ENCODE measurements at places on chromosomes 12 and 14. TPM values are rescaled to one million over a fixed set of nuclear protein-coding genes. Genes with fewer than 3 reads are reported as not detected.

- DNase-seq = no peak
- H3K4me1 ChIP-seq = peaks cover 88% of the 10 kb centered on the region
Measured at GRCh38 chr12:57837864-57838562, 8.5 kb downstream of the CTDSP2 start.

- H3K4me1 ChIP-seq = peaks cover 22% of the 10 kb centered on the region
- no peak overlapping the region for H3K4me3 ChIP-seq
- no peaks in the 10 kb centered on the region for H3K27me3 ChIP-seq
- no peak overlapping the region for H3K27ac ChIP-seq
- DNase-seq = no peak
- H3K36me3 ChIP-seq = peaks cover 58% of the 10 kb centered on the region
Measured at GRCh38 chr14:39276579-39277114, 42.9 kb downstream of the MIA2 start.

DNA sequence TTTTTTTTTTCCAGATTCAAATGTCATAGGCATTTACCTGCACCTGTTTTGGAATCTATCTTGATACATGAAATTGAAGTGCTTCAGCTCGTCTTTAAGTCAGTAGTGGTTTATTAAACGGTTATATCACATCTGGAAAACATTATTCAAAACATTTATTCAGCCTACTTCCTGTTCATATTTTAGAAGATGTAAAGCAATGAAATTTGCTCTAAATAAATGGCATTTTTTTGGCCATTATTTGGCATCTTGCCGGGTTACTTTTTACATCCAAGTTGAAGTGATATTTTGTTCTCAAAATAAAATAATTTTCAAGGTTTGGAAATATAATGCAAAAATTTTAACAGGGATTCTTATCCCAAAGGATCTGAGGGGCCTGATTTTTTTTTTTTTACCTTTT, 103.1 kb downstream of the EML1 start:
- H3K36me3 ChIP-seq = no peaks in the 10 kb centered on the region
- H3K27ac ChIP-seq = no peak overlapping the region
- no peaks in the 10 kb centered on the region for H3K4me1 ChIP-seq
- DNase-seq = no peak

DNA sequence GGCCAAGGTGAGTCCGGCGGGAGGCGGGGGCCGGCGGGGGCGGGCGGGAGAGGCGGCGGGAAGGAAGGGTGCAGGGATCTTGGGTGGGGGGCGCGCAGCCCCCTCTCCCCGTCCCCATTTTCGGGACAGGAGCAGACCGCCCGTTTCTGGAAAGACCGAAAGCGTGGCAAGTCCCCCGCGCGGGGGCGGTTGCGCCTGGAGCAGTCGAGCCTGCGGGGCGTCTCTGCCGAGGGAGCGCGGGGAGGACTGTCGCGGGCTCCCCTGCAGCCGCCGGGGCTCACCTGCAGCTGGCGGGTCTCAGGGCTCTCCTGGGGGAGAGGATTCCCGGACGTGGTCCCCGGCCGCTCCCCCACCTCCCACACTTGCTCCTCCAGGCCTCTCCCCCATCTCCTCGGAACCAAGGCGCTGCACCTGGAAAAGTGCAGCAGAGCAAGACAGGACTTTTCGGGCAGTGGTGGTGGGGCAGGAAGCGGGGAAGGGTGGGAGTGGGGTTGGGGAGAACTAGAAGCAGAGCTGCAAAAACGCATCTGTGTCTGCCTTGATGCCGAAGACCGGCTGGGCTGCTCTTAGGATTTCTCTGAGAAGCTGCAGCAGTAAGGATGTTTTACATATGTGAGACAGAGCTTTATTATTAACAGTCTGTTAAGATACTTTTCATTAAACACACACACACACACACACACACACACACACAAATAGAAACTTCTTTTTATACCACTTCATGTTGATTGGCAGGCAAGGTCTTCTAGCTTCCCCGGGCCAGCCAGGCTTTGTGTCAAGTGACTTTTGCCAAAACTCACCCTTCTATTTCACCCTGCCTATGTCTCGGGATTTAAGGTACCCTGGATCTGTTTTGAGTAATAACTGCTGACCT, 677 bp downstream of the C12orf75 start:
- H3K36me3 ChIP-seq = peaks cover 44% of the 10 kb centered on the region
- DNase-seq = peak; percentile 52
- H3K4me1 ChIP-seq = peaks cover 83% of the 10 kb centered on the region
- H3K27me3 ChIP-seq = no peaks in the 10 kb centered on the region
- peak overlapping the region; percentile 90 for H3K4me3 ChIP-seq
- H3K27ac ChIP-seq = peak overlapping the region; percentile 86

DNA sequence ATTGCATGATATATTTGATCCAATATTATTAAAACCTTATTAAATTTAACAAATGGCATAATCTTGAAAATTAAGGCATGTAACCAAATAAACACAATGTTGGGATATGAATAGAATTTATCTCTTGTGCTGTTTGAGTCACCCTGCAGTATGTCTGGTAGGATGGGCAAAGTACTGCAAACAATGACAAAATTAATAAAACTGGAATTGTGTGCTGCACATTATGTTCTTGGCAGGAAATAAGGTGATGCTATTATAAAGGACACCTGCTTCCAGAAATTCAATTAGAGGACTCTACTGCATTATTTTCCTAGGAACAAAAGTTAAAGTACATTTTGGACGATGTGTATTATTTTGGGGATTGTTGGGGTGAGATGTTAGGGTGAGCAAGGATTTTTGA, 132.7 kb downstream of the PPFIA2 start:
- DNase-seq = no peak
- H3K4me3 ChIP-seq = no peak overlapping the region
- H3K4me1 ChIP-seq = no peaks in the 10 kb centered on the region
- no peaks in the 10 kb centered on the region for H3K36me3 ChIP-seq

Gene B3GNT4
- 2.6 TPM for total RNA-seq

Gene TMEM132C
- total RNA-seq = 0.05 TPM

All from activated CD4-positive, alpha-beta memory T cell treated with anti-CD3 and anti-CD28 coated beads, Interleukin-2, amount 10 ng/mL, durations not matched to agents 7 days and 5 days (primary cell).